ENCODE measurements at places on chromosomes 1 and 21.

- no peak for DNase-seq
Measured at GRCh38 chr1:9688599-9688998, 37.1 kb downstream of the PIK3CD start.

GRCh38 chr1:25137521-25138395, 94.5 kb downstream of the SYF2 start:
- DNase-seq: no peak

DNA sequence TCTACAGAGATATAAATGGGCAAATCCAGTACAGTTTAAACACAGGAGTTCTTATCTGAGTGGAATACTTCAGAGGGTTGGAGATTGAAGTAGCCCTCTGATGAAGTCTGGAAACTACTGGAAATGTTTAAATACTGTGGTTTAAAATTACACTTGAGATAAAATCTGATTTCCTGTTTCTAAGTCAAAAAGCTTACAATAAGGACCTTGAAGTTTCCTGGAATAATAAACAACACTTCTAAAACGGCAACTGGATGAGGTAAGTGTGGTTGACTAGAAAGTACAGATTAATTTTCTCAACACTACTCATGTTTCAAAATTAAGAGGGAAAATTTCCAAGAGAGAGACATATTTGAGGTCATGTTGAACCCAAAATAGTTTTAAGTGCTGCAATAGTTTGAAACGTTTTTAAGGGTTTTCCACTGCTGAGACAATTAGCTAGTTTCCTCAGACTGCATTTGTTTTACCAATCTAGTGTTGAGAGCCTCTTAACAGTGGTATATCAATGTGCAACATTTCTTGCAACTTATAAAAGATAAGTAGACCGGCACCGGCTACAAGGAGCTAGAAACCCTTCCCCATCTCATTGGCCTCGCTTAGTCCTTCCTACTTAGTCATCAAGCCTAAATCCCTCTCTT, 27.4 kb downstream of the KCNA3 start:
- no peak for DNase-seq

- no peak for DNase-seq
Measured at GRCh38 chr1:13775916-13776315, 75.9 kb downstream of the PRDM2 start.

GRCh38 chr1:201190005-201190404, 619 bp upstream of the IGFN1 start:
- no peak for DNase-seq

GRCh38 chr21:41634858-41635257, 126.9 kb upstream of the TMPRSS2 start:
- DNase-seq: peak; percentile 89

DNA sequence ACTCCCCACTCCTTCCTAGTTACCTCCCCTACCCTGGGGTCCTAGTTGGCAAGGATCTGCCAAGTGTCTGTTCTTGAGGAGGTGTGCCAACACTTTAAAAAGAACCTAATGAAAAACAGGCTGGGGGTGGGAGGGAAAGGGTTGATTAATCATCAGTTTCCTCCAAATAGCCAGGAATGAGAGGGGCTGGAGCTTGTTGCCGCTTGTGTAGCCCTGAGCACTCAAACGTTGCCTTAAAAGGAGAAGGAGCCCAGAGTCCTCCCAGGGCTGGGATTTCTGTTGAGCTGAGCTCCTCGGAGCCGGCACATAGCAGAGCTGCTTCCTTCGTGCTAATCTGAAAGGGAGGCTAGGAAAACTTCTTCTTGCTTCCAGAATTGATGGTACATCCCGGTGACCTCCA, 15.9 kb downstream of the SHISA4 start:
- peak; percentile 89 for DNase-seq

DNA sequence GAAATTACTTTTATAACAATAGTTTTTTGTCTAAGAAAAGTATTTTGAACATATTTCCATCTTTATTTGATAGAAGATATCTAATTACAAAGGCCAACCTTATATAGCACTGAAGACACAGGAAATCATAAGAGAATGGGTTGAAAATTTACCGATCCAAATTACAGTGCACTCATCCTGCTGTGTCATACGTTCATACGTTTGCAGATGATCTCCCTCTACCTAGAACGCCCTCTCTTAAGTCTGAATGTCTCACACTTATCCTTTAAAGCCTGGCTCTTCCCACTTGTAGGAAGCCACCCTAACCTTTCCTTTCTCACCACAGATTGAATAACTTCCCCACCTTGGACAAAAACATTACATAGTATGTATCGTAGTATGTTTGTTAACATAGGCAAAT, 9.3 kb downstream of the ASH1L start:
- DNase-seq: no peak

GRCh38 chr21:43190951-43191350, 22.1 kb downstream of the CRYAA start:
- no peak for DNase-seq

GRCh38 chr1:43292216-43292615, 6.8 kb upstream of the C1orf210 start:
- no peak for DNase-seq

DNA sequence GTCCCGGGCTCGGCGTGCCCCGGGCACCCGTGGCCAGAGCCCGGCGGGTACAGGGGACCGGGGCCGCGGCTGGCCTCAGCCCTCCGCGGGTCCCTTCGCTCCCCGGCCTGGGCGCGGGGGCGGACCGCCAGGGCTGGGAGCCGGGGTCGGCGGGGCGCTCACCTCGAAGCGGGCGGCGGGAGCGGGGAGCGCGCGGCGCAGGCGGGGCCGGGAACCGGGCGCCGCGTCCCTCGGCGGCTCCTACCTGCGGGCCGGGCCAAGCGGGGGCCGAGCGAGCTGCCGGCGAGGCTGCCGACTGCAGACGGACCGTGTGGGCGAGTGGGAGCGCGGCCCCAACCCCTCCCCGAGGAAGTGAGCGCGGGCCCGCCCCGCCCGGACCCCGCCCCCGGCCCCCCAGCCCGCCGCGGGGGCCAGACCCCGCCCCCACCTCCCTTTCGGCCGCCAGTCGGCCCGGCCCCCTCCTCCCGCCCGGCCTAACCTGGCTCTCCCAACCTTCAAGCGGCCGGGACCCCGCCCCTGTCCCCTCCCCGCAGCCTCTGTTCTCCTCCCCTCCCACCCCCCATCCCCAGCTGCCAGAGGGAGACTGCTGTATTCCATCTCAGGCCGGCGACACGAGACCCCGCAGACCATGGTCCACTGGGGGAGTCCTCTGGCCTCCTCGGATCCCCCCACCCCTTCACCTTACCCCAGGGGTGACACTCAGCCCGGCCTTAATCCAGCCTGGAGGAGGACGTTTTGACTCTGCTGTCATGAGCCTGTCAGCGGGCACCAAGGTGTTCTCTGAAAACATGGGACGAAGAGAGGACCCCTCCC, at the start of gene FHL3:
TSS of gene FHL3 (minus strand) at position 320 of the 813 bp plus-strand sequence. CDS start 6,102 bp downstream, outside the sequence.
- DNase-seq: no peak

- DNase-seq: peak; percentile 11
Measured at GRCh38 chr1:62066713-62067112, 127.9 kb upstream of the L1TD1 start.

- no peak for DNase-seq
Measured at GRCh38 chr1:226410958-226411357, 3.1 kb upstream of the PARP1 start.

DNA sequence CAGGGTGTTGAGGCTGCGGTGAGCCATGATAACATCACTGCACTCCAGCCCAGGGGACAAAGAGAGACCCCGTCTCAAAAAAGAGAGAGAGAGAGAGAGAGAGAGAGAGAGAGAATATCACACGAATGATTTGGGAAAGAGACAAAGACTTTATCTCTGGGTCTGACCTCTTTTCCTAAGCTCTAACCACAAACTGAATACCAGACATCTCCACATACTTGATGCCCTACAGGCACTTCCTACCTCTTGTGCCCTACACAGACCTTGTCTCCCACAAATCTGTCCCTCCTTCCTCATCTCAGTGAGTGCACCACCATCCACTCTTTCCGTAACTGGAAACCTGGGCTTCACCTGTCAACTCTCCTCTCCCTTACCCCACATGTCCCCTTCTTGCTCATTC, 27.0 kb upstream of the PTCH2 start:
- DNase-seq: no peak

DNA sequence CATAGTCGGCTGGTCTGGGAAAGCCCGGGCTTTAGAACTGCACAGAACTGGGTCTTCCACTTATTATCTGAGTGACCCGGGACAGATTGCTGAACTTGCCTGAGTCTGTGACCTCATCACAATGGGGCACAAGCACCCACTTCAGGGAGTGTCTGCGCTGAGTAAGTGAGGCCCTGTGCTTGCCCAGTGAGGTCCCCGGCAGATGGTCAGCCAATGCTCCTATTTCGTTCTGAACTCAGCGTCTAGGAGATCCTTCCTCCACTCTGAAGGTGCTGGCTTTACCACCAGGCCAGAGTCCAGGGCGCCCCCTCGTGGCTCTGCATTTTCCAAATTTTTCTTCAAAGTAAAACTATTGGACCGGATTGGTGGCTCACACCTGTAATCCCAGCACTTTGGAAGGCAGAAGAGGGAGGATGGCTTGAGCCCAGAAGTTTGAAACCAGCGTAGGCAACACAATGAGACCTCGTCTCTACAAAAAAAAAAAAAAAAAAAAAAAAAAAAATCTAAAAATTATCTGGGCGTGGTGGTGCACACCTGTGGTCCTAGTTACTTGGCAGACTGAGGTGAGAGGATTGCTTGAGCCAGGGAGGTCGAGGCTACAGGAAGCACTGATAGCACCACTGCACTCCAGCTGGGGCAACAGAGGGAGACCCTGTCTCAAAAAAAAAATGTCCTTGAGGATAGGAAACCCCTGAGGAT, 61.7 kb downstream of the FCRL5 start:
- peak; percentile 32 for DNase-seq

DNA sequence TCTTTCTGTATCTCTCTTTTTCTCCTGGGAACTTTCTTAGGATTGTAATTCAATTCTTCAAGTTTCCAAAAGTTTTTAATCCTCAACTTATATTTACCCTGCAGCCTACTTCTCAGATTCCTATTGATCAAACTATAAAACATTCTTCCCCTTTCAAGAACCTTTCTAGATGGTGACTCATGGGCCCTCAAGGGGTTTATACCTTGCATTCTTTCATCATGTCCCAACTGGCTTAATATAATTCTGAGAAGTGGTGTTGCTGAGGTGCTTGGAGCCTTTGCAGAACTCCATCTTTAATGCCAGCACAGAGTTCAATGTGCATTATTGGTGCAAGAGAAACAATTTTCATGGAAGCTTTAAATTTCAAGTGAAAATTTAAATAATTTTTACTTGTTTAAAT, 273.4 kb downstream of the VAV3 start:
- peak; percentile 95 for DNase-seq
